ENCODE measurements at places on chromosomes 3 and 15.
A peak's percentile ranks its signal among the peaks of the same experiment; 100 is the strongest.

DNA sequence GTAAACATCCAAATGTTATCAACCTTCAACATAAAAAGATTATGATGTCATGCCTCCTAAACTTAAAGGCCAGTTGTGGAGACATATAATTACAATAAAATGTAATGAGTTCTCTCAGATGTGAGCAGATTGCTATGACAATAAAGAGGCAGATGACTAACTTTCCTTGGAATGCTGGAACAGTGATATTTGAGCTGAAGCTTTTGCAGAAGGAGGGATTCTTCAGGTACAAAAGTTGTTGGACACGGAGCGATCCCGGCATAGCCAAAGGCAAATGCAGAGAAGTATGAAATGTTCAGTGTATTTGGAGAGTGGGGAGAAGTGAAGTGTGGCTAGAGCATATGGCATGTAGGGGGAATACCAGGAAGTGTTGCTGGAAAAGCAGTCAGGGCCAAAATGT is 520.1 kb downstream of the FGF12 start:
- DNase-seq, result no peak

DNA sequence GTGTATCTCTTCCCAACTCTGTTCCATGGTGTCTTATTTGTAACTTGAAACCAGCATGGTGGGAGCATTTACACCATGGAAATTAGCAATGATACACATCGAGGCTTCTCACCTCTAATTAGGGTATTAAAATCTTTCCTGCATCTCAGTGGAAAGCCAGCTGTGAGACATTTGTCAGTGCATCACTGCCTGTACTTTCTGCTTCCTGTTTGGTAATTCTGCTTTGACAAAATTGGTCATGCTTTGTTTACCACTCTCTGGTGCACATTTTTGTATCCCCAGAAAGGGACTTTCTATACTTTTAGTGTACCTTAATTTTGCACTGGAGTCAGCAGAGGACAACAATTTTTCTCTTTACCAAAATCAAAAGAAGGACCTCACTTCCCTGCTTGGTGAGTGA is 402.1 kb downstream of the PDCD6IP start:
- DNase-seq, result no peak

DNA sequence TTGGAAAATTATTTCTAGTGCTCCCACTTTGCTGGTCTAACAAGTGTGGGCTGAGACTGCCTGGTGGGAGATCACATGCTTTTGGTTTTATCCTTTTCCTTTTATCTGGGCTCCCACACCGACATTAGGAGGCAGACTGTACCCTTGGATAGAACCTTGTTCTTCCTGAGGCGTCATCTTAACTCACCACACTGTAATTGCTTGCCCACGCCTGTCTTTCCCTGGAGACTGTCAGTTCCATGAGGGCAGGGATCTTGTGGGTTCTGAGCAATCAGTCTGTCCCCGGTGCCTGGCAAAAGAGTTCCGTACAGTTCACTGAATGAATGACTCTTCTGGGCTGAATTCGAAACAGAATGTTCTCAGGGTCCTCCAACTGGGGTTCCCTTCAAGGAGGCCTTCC is 124.6 kb upstream of the ABHD17C start:
- DNase-seq, result no peak

- DNase-seq, result no peak
These were observed 36.3 kb downstream of the KNL1 start for GRCh38 chr15:40630313-40630712.

GRCh38 chr3:153577059-153577736 is 415.2 kb downstream of the RAP2B start:
- DNase-seq, result no peak

DNA sequence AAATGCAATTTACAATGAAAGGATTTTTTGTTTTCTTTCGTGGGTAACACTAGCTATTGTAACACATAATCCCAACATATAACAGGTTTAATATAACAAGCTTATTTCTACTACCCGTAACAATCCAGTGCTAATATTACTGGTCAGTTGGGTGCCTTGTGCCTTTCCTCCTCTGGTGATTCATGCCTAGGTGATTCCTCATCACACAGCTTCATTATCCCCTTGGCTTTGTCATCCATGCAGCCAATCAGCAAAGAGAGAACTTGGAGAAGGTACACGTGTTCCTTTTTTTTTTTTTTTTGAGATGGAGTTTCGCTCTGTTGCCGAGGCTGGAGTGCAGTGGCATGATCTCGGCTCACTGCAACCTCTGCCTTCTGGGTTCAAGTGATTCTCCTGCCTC is 30.7 kb downstream of the CHST14 start:
- no peak for DNase-seq

- peak; percentile 29 for DNase-seq
These were observed 38.3 kb downstream of the ANO10 start for GRCh38 chr3:43583481-43583880.

GRCh38 chr3:194941360-194941955 is 255.8 kb downstream of the FAM43A start:
- DNase-seq, result no peak

DNA sequence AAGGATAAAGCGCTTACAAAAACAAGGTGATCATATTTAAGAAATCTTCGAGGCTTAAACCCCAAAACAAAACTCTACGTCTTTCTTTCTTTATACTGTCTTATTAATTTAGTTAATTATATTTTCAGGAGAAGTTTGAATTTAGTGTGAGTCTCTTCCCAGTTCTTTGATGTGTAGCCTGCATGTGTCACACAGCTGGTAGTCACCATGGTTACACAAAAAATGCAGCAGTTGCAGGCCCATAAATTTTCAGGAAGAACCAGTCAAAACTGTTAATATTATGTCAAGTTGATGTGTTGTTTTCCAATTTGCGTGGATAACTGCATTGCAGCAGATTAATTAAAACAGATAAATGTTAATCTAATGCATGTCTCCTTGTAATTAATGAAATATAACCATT is 10.4 kb downstream of the CLSTN2 start:
- DNase-seq, result no peak

GRCh38 chr15:94411285-94411684 is 179.9 kb downstream of the MCTP2 start:
- no peak for DNase-seq

DNA sequence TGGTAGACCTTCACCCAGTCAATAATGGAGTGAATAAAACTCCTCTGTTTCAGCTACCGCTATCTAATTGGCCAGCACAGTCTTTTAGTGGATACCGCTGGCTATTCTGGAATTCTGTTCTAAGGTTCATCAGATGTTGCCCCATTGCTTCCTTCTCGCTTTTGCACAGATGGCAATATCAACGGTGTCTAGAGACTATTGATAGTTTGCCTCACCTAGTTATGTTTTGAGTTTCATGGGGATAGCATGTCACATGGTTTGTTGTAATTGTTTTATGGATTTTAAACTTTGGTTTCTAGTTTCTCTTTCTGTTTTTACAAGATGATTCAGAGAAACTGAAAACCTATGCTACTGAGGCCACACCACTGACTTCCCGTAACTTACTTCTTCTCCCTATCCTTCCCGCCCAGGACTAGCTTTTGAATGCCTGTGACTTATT is 2.0 kb downstream of the XRN1 start:
- peak; percentile 26 for DNase-seq

GRCh38 chr3:127008236-127008635 is 25.3 kb downstream of the PLXNA1 start:
- DNase-seq, result no peak

GRCh38 chr3:154781595-154781994 is 298.5 kb upstream of the MME start:
- DNase-seq, result no peak

- DNase-seq, result no peak
These were observed 35.8 kb upstream of the SLC24A5 start for GRCh38 chr15:48084759-48085590.

- no peak for DNase-seq
These were observed 19.9 kb downstream of the CCDC14 start for GRCh38 chr3:123941121-123941520.

- DNase-seq, result no peak
These were observed 37.7 kb upstream of the CPB1 start for GRCh38 chr3:148789906-148790305.

Measured in hematopoietic multipotent progenitor cell treated with erythropoietin and hydrocortisone succinate and interleukin-3 and kit ligand, for 17 days (in vitro differentiated cells).